ENCODE measurements at places on chromosomes 5 and 9. TPM values are rescaled to one million over a fixed set of nuclear protein-coding genes. Genes with fewer than 3 reads are reported as not detected.

The PCDHB7 gene
- not detected for total RNA-seq

The PCDHB8 gene
- total RNA-seq = not detected

The FAXDC2 gene
- 13.1 TPM for total RNA-seq

The MLANA gene
- not detected for total RNA-seq

The ZDHHC11 gene
- 2.3 TPM for total RNA-seq

The SET gene
- 840 TPM for total RNA-seq

The SV2C gene
- not detected for total RNA-seq

The ZDHHC11B gene
- total RNA-seq = not detected

The COL15A1 gene
- 5.1 TPM for total RNA-seq

The MOB3B gene
- total RNA-seq = 11.7 TPM

The GALT gene
- 21.3 TPM for total RNA-seq

The FOXD4L3 gene
- not detected for total RNA-seq

The BARX1 gene
- not detected for total RNA-seq

The ENTREP1 gene
- total RNA-seq = not detected

The MEGF10 gene
- total RNA-seq = not detected

The IL3 gene
- total RNA-seq = not detected

The CATSPER3 gene
- 0.34 TPM for total RNA-seq

The STPG3 gene
- total RNA-seq = not detected

The ELOVL7 gene
- 11.6 TPM for total RNA-seq

The ZBTB6 gene
- 5.3 TPM for total RNA-seq

The TMEFF1 gene
- total RNA-seq = 0.83 TPM

The LCP2 gene
- total RNA-seq = 24.1 TPM

The PCDHB14 gene
- total RNA-seq = not detected

The PPP3R2 gene
- not detected for total RNA-seq

The CTXN3 gene
- total RNA-seq = not detected

The SVEP1 gene
- 0.81 TPM for total RNA-seq

The TLX3 gene
- total RNA-seq = not detected

The SOHLH1 gene
- total RNA-seq = 0.29 TPM

The S1PR3 gene
- total RNA-seq = 0.33 TPM

The LSM11 gene
- total RNA-seq = 6.7 TPM

The IL5 gene
- total RNA-seq = not detected

The FGF1 gene
- not detected for total RNA-seq

The FPGS gene
- 90.2 TPM for total RNA-seq

The OR2Y1 gene
- total RNA-seq = not detected

The GNA14 gene
- not detected for total RNA-seq

The DOK3 gene
- 21.1 TPM for total RNA-seq

The IL7R gene
- 0.98 TPM for total RNA-seq

The ADCY2 gene
- total RNA-seq = 0.18 TPM

The ISL1 gene
- not detected for total RNA-seq

The FOXD1 gene
- 0.40 TPM for total RNA-seq

The C1QTNF2 gene
- not detected for total RNA-seq

The TRPM6 gene
- 0.11 TPM for total RNA-seq

The SEC61B gene
- total RNA-seq = 185 TPM

The STC2 gene
- 21.8 TPM for total RNA-seq

The CARTPT gene
- total RNA-seq = not detected

The CCL19 gene
- total RNA-seq = not detected

The SLIT3 gene
- total RNA-seq = 0.04 TPM

The PDE8B gene
- not detected for total RNA-seq

The KCTD16 gene
- total RNA-seq = not detected

The PCDHGA9 gene
- total RNA-seq = 0.18 TPM

The ZNF608 gene
- 1.5 TPM for total RNA-seq

The FOXD4L6 gene
- not detected for total RNA-seq

The SLC23A1 gene
- total RNA-seq = 0.40 TPM

The ACOT12 gene
- total RNA-seq = not detected

The C5orf52 gene
- total RNA-seq = not detected

The SRD5A1 gene
- 22.2 TPM for total RNA-seq

The MED22 gene
- total RNA-seq = 35.6 TPM

Measured in K562 (cell line).